ENCODE measurements at places on chromosomes 1 and 21.

DNA sequence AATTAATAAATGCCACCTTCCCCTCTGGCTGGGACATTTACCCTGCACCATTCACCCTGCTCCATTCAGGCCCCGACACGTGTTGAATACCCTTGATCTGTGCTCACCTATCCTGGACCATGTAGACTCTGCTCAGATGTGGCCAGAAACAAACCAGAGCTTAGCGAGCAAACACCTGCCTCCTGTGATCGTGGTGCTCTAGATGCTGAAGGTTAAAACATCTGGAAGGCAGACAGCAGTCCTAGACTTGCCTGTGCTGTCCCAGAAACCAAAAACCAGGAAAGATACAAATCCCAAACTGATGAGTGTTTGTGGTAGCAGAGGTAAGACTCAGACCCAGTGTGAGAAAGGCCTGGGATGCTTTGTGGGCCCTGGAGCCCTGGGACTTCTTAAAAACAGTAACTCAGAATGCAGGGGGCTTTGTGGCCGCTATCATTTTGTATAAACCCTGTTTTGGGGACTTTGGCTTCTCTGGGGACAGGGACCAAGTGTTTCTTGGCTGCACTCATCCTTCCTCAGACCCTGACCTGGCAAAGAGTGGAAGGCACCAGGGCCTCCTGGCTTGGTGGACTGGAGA lies 99.6 kb downstream of the DMRTB1 start:
- no peak for DNase-seq

DNA sequence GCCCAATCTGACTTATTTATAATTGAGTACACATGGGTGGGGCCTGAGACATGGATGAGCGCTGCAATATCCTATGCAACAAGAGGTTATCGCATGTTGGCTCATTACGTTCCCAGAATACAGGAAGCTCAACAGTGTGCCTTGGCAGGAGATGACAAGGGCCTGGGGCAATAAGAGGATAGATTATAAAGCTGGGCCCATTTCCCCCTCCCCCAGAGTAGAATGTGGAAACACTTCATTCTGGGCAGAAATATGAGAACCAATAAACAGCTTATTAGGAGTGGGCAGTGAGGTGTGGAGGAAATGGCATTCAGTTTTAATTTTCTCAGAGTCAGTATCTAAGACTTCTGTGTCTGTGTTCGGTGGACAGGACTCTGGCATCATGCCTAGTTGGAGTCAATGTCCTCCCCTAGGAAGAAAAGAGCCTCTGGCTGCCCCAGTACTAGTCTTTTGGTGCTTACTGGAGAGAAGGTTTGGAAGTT lies 92.8 kb downstream of the PIK3R3 start:
- no peak for DNase-seq

GRCh38 chr1:180802813-180803212 lies 109.9 kb upstream of the KIAA1614 start:
- no peak for DNase-seq

DNA sequence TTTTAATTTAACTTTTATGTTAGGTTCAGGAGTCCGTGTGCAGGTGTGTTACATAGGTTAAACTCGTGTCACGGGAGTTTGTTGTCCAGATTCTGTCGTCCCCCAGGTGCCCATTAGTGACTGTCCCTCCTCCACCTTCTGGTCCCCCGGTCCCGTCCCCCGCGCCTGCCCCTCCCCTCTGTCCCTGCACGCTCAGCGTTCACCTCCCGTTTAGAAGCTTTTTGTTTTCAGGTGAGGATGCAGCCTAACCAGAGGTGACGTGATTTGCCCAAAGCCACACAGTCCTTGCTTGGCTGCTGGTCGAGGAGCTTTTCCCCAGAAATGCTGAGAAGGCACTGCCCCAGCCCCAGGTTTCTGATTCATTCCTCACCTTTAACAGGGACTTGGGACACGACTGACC lies 844 bp downstream of the C1orf146 start:
- DNase-seq = no peak

DNA sequence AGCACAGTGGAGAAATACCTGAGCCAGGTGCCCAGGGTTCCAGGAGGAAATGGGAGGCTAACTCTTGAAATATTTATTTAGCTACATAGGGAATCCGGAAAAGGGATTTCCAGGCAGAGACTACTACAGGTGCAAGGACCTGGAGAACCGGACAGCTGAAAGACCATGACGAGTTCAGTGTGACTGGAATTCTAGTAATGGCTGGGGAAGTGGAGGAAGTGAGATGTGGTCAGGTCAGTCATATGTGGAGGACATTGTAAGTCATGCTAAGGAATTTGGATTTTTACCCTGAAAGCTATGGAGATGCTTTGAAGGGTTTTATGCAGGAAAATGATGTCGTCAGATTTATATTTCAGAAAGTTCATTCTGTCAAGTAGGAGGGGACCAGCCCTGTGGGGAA lies 1.8 kb downstream of the CAP1 start:
- no peak for DNase-seq

DNA sequence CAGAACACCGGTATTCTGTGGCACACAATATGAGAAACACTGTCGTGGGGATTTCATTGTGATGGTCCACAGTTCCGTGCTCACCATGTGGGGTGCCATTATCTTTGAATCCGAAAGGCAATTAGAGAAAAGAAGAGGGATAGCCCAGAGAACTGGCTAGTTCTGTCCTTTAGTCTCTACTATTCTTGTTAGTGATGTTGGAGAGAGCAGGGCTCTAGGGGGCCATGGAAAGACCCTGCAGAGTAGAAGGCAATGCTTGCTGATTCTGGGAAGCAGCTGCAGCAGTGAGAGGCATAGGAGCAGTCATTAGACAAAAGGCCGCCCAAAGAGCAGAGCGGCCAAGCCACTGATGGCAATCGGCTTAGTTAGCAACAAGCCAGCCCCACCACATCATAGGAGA lies 146.3 kb downstream of the TSEN15 start:
- DNase-seq = no peak

Data from activated naive CD8-positive, alpha-beta T cell treated with anti-CD3 and anti-CD28 coated beads for 36 hours (primary cell).